ENCODE measurements at places on chromosomes 5 and 9. TPM values are rescaled to one million over a fixed set of nuclear protein-coding genes. Genes with fewer than 3 reads are reported as not detected.

Gene OBP2B
- total RNA-seq, result not detected

Gene CARTPT
- not detected for total RNA-seq

Gene SLC46A2
- not detected for total RNA-seq

Gene C9orf153
- total RNA-seq, result not detected

Gene MLANA
- total RNA-seq, result not detected

- no peak for DNase-seq
These were observed 205.7 kb downstream of the GAS1 start for GRCh38 chr9:86741311-86742208.

- no peak for DNase-seq
These were observed 75.7 kb upstream of the PIK3R1 start for GRCh38 chr5:68139611-68140441.

DNA sequence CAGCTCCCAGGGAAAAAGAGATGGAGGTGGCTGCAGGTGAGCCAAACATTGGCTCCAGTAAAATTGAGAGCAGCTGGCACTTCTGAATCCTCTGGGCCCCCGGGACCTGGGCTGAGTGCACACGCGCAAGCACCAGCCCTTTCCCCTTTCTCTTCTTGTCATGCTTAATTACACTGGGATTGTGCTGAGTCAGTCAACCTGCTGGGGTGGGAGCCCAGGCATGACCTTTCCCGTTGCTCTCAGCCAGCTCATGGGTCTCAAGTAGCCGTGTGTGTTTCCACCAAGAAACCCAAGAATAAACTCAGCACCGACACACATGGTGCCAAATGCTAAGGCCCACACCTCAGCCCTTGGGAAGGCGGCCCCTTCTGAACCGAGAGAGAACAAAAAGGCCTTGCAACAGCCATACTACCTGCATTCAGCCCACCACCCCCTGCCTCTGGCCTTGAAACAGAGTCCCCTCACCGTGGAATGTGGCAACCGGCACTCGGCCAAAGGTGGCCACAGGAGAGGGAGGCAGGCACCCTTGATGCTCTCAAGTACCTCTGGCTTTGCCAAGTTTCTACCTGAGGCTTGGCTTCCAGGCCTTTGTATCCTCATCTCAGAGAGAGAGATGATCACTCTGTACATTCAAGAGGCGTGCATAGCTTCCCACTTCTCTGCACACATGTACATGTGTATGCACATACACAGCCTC, 28.1 kb downstream of the SLIT3 start:
- DNase-seq, result no peak

DNA sequence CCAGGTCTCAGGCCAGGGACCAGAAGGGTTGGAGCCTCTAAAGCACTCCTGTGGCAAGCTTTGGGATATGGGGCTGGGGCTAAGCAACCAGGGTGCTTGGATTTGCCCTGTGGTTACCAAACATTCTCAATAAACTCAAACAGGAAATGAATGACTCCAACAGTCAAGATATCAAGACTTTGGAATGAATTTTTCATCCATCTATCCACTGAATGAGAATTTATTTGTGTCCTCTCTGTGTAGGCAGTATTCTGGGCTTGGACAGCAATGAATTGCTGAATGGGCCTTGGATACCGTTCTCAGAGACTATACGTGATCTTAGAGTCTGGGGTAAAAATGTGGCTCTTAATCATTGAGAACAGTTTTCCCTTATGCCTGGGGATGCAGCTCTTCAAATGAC, 212.5 kb downstream of the DAB2IP start:
- no peak for DNase-seq

- DNase-seq, result no peak
These were observed 34.3 kb upstream of the FRMD3 start for GRCh38 chr9:83572524-83572923.

- DNase-seq, result no peak
These were observed 16.2 kb downstream of the CTNNAL1 start for GRCh38 chr9:108997112-108997511.

DNA sequence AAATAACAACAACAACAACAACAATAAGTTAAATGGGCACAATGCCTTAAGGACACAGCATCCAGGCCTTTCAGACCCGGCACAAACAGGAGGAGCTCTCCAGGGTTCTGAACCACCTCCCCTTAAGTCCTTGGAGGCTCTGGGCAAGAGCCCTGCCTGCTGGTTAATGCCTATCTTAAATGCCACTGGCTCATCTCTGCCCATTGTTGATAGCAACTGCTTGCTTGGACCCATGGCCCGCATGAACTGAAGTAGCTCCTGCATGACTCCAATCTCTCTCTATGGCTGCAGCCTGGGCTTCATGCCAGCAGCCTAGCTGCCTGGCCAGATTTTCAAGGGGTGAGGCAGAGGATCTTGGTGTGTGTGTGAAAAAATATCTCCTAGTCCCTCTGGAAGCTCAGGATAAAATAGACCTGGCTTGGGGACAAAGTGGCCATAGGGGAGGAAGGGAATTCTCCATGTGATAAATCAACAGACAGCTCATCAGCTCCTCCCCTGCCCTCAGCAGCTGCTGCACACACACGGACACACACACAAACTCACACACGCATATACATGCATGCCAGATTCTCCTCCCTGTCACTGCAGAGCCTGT, 27.4 kb downstream of the FAM219A start:
- DNase-seq, result peak; percentile 86

- no peak for DNase-seq
These were observed 439.6 kb upstream of the PTGER4 start for GRCh38 chr5:40240111-40240510.

DNA sequence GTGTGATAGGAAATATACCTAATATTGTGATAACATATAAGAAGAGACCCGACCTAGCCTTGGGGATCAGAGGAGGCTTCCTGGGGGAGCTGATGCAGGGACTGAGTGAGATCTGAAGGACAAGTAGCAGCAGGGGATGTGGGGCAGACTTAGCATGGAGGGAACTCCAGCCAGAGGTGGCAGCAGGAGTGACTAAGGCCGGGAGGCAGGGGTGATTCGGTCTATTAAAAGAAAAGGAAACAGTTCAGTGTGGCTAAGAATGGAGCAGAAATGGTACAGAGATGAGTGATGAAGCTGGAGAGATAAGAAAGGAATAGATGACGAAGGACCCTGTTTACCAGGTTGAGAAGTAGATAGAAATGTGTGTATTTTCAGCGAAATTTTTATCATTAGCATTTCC, 408.8 kb downstream of the ENC1 start:
- DNase-seq, result no peak

- no peak for DNase-seq
These were observed 18.0 kb downstream of the ORM2 start for GRCh38 chr9:114347675-114348074.

Data from Right ventricle myocardium inferior (tissue), 1 donor.